Vagina (tissue), 2 donors: ENCODE measurements at places on chromosomes 4 and X.

DNA sequence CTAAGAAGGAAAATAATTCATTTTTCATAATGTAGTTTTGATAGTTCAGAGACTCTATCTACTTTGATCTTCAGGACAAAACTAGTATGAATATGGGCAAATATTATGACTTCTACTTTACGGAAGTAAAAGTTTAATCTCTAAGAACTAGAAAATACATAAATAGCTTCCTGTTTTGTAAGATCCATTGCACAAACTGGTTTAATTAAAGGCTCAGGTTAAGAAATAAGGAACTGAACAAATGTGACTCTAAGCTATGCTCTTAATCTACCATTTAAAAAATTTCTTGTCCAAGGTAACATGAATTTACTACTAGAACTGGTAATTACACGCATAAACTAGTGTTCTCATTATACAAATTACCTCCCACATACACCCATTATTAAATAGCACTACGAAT, 360.6 kb downstream of the INPP4B start:
- DNase-seq, result no peak

DNA sequence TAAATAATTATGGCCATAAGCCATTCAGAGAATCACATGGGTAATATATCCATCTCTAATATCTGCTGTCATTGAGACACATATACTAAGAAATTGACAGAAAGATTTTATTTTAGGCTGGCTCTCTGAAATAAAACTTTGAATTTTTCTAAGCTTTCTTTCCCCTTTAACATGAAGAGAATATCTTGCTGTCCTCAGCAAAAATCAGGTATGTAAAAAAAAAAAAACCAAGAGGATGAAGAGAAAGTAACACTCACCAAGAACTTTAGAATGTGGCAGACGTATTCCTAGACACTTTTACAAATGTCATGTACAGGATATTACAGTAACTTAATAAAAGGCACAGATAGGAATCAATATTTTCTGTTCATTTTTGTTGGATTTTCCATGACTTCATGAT, 65.8 kb downstream of the EPHA5 start:
- DNase-seq, result no peak

DNA sequence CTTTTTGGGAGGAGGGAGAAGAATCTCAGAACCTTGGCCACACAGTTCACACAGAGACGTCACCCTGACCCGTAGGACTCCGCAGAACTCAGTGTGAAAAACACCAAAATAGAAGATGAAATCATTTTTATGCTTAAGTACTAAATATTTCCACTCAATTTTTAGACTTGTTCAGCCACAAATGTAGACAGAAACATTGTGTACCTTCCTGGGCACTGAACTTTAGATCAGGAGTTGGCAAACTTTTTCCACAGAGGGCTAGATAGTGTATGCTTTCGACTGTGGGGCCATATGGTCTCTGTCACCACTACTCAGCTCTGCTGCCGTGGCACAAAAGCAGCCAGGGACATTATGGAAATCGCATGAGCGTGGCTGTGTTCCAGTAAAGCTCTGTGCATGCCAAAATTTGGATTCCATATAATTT, 61.8 kb upstream of the STOX2 start:
- no peak for DNase-seq

DNA sequence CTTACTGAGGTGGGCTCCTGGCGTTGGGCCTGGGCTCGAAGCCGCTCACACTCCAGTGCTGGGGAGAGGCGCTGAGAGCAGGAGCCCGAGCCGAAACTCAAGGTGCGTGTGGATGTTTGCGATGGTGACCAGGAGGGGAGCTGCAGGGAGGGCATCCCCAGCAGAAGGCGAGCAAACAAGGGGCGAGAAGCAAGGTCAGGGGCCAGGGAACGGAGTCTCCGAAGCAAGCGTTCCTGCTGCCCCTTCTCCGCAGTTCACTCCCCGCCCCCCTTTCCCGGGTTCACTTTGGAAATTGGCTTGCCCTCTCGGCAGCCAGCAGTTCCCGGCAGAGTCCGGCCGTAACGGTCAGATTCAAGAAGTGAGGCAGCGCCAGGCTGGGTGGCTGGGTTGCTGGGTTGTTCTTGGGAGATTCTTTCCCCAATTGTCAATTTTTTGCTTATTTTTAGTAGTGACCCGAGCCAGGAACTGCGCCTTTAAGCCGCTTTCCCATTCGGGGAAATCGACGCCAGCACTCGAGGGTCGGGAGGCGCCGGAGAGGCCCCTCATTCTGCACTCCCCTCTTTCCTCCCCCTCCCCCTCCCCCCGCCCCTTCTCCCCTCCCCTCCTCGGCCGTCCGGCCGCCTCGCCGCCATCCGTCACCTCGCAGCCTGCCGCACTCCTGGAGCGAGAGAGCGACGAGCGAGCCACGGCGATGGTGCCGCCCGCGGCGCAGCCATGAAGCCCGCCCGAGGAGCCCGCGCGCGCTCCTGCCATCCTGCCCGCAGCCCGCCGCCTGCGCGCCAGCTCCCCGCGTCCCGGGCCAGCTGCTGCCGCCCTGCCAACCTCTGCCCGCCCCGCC, at the start of gene FRMPD3:
Gene FRMPD3, plus strand, starts transcription at position 655 of the 838 bp plus-strand sequence. CDS start 76,937 bp downstream, outside the sequence.
- no peak for DNase-seq

GRCh38 chr4:6264225-6264540, 5.5 kb upstream of the WFS1 start:
- no peak for DNase-seq

- no peak for DNase-seq
Observed at GRCh38 chr4:5780831-5781480, 70.0 kb downstream of the EVC start.

- DNase-seq, result no peak
Observed at GRCh38 chrX:122046226-122046625, 998.8 kb downstream of the GLUD2 start.
